Stimulated activated CD8-positive, alpha-beta memory T cell treated with anti-CD3 and anti-CD28 coated beads, Interleukin-2, amount 100 ng/mL, for 48 hours (primary cell): ENCODE measurements at places on chromosomes 12 and 14.

GRCh38 chr12:32110942-32111341 lies 4.3 kb downstream of the BICD1 start:
- no peak for DNase-seq

- DNase-seq = no peak
Observed at GRCh38 chr12:95460896-95461295, 13.1 kb upstream of the METAP2 start.

DNA sequence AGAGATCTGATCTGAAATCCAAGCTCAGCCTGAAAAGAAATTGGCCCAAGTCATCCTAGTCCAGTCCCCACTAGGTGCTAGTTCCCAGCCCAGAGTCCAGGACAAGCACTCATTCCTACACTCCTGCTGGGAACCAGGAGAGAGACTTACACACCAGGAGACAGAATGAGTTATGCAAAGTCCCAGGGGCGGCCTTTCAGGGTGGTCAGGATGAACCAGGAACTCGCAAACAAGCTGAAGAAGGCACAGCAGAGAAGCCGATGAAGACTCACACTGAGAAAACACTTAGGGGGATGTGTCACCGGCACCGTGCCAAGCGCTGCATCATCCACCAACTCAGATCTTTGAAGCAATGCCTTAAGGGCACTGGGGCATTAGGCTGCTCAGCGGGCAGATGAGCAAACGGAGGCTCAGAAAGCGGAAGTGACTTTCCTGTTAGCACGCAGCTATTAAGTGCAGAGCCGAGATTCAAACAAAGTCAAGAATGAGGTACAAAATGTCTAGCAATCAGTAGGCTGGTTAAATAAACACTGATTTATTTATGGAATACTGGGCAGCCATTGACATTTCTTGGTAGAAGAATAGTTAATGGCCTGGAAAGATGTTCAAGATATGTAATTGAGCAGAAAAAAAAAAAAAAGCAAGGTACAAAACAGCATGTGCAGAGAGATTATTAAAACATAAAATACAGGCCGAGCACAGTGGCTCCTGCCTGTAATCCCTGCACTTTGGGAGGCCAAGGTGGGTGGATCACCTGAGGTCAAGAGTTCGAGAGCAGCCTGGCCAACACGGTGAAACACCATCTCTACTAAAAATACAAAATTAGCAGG lies 78.7 kb downstream of the LRRC74A start:
- peak; percentile 48 for DNase-seq

DNA sequence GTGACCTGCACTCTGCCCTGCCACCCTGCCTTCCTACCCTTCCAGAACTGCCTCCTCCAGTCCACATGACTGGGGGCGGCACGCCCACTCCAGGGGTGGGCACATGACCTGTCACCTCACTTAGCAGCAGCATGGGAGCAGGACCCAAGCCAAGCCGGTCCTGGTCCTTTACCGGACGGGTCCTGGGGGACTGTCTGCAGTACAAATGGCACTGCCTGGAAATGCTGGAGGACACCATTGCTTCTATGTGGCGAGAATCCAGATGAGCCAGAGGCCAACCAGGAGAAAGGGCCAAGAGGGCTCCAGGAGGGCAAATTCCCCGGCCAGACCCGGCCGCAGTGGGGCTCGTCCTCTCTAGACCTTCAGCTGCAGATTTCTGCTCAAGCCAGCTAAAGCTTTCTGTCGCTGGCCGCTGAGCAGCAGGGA lies 33.1 kb downstream of the ITPK1 start:
- no peak for DNase-seq

- no peak for DNase-seq
Observed at GRCh38 chr14:30143627-30144026, 216.0 kb upstream of the PRKD1 start.

GRCh38 chr14:62428429-62429203 lies 616.6 kb downstream of the KCNH5 start:
- DNase-seq = no peak

GRCh38 chr12:21718944-21719650 lies 55.4 kb downstream of the KCNJ8 start:
- DNase-seq = no peak

GRCh38 chr14:100317912-100318808 lies 5.0 kb upstream of the SLC25A47 start:
- DNase-seq = peak; percentile 68

GRCh38 chr12:75717902-75718301 lies 206.5 kb upstream of the KRR1 start:
- DNase-seq = no peak

DNA sequence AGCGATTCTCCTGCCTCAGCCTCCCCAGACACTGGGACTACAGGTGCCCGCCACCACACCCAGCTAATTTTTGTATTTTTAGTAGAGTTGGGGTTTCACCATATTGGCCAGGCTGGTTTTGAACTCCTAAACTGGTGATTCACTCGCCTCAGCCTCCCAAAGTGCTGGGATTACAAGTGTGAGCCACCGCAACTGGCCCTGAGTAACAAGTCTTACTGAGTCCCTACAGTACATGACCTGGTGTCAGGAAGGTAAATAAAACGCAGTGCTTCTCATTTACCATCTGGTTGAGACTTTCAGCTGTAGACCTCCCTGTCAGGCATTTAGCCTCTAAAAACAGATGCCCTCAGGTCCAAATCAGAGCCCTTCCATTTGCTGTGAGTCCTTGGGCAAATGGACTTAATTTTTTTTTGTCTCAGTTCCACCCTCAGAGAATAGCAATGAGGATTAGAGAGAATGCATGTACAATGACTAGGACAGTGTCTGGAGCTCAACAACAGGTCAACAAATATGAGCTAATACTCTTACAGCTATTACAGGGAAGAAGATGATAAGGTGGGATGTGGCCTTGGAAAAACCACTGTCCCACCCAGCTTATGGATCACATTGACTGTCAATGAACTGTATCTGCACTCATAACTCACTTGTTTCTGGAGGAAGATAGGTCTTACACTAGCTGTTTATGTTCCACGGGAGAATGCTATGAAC lies 70.5 kb downstream of the PHLDA1 start:
- no peak for DNase-seq

DNA sequence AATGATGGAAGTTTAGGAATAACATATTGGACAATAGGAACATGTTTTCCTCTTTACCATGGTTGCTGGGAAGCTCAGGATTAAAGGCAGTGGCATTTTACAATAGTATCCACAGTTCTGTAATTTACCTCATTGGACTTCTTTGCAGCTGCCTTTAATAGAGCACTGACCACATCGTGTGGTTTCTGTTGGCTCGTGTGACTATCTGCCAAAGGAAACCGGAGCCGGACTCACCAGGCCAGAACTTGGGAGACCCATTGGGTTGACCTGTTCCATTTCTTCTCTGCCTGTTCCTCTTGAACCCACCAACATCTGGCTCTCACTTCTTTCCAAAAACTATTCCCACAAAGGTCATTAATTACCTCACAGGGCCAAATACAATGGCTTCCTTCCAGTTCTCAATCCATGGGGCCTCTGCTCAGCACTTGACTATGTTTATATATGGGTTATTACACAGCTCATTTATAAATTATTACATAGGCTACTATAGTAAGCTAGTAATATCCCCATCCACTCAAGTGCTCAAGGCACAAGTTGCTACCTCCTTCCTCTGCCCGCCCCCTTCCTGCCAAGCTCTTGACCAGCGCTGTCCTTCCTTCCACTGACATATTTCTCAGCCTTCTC lies 121.5 kb upstream of the VASH1 start:
- no peak for DNase-seq

DNA sequence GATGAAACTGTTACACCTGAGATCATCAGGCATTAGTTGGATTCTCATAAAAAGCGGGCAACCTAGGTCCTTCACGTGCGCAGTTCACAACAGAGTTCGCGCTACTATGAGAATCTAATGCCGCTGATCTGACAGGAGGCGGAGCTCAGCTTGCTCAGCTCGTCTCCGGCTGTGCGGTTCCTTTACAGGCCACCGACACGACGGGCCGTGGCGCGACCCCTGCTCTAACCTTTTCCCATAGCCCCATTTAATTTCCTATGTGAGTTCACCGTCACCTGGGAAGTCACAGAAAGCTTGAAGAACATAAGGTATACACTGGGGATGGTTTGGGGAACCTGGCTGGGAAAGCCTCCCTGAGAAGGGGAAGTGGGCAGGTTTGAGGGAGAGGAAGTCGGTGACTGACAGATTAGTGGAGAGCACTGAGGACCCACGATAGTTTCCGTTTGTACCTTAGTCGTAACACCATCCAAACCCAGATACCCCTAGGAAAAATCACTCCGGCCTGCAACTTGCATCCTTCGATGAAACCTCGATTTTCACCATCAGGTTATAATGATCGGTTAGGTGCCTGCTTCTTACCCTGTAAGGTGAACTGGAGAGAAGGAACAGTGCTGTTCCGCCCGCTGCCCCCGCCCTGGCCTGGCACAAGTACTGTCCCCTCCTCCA lies 2.8 kb upstream of the AAAS start:
- peak; percentile 40 for DNase-seq

DNA sequence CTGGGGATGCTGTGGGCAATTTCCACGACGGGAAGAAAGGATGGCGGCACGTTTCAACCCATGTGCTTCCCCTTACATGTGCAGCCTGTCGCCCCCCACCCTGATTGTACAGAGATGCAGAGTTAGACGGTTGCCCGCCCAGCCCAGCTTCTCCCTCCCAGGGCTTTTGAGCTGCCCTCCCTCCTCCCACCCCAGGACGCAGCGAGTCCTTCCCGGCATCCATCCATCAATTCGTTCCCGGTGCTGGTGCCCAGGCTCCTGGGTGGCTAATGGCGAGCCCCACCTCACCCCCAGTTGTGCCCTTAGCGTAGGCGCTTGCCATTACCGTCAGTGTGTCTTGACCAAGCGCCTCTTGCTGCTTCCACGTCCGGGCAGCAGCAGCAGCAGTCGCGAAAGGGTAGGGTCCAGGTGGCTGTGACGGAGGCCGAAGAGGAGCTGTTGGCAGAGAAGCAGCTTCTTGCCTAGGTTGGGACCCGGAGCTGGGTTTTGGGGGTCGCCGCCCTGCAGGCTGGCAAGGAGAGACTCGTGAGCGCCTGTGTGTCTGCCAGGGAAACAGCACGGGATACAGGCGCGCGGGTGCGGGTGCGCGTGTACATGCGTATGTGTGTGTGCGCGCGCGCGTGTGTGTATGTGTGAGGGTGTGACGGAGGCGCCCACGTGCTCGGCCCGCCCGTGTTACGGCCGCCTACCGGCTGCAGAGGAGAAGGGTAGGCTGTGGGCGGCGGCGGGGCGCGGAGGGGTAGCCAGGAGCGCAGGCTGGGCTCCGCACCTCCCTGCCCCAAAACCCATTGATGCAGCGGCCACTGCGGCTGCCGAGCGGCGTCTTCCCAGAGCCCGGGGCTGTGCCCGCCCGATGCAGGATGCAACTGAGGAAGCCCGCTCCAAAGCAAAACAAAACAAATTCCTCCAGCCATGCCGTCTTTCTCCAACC lies at the start of gene SLC6A15:
TSS of gene SLC6A15 (minus strand) at position 602 of the 931 bp plus-strand sequence. CDS start 20,679 bp downstream, outside the sequence.
- no peak for DNase-seq

DNA sequence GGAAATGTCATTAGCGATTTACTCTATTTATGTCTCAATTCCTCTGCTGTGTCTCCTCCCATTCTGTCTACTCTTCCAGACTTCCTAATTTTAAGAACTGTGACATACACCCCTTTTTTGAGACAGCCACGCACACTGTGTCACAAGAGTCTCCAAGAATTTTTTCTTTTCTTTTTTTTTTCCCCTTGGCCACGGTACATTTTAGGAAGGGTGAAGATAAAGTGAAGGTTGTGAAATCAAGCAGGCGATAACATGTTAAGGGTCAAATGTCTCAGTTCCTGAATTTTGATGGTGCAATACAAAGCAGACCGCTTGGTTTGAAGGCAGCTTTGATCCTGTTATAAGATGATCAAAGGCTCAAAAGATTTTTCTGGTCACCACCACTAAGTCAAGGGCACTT lies 4.3 kb downstream of the OLR1 start:
- no peak for DNase-seq

- DNase-seq = peak; percentile 65
Observed at GRCh38 chr12:51590347-51591015, 552 bp upstream of the SCN8A start.

- no peak for DNase-seq
Observed at GRCh38 chr14:28635387-28635786, 131.2 kb upstream of the FOXG1 start.

DNA sequence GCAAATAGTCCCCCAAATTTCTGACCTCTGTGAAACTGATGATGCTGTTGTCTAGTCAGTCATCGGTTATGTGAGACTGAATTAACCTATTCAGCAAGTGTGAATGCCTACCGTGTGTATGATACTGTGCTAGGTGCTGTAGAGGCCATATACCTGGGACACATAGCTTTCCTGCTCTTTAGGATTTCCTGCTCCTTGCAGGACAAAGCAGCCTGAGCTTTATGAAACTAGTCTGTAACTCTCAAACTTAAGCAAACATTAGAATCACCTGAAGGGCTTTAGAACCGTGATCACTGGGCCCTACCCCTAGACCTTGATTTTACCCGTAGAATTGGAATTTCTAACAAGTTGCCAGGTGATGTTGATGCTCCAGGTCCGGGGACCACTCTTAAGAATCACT lies 6.9 kb downstream of the MARK3 start:
- DNase-seq = no peak

- DNase-seq = no peak
Observed at GRCh38 chr14:61147831-61148549, 133.1 kb downstream of the TMEM30B start.

- no peak for DNase-seq
Observed at GRCh38 chr14:93749076-93749420, 39.2 kb downstream of the PRIMA1 start.

- DNase-seq = no peak
Observed at GRCh38 chr14:44412858-44413569, 94.1 kb downstream of the FSCB start.

DNA sequence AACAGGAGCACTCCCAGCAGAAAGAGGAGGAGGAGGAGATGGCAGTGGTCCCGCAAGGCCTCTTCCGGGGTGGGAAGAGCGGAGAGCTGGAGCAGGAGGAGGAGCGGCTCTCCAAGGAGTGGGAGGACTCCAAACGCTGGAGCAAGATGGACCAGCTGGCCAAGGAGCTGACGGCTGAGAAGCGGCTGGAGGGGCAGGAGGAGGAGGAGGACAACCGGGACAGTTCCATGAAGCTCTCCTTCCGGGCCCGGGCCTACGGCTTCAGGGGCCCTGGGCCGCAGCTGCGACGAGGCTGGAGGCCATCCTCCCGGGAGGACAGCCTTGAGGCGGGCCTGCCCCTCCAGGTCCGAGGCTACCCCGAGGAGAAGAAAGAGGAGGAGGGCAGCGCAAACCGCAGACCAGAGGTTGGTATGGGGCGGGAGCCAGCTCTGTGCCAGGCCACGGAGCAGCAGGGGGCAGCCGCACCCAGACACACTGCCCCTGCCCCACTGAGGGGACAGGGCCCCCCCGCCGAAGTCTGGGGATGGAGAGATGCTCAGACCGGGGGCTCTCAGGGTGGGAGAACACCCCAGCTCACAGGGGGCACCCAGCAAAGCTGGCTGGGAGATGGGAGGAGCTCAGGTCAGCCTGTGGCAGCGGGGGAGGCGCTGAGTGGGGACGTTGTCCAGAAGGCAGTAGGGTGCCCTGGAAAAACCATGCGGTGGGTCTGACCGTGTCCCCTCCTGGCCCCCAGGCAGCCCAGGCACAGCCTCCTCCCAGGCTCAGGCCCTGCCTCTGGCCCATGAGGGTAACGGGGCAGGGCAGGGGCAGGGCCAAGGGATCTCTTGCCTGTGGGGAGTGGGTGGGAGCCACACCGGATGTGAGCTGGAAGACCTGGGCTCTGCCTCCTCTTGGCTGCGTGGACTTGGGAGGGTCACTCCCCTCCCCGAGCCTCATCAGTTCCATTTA lies 9.8 kb downstream of the CHGA start:
- no peak for DNase-seq
